ENCODE measurements at places on chromosomes 1 and 21.

GRCh38 chr1:209626346-209627026 is 25.7 kb downstream of the LAMB3 start:
- no peak for DNase-seq

- DNase-seq: no peak
These were observed 235.4 kb upstream of the LYPLAL1 start for GRCh38 chr1:218938259-218938658.

- DNase-seq: no peak
These were observed 136.9 kb downstream of the DISC1 start for GRCh38 chr1:231763456-231763855.

- peak; percentile 57 for DNase-seq
These were observed 79.0 kb downstream of the RAVER2 start for GRCh38 chr1:64823691-64824476.

DNA sequence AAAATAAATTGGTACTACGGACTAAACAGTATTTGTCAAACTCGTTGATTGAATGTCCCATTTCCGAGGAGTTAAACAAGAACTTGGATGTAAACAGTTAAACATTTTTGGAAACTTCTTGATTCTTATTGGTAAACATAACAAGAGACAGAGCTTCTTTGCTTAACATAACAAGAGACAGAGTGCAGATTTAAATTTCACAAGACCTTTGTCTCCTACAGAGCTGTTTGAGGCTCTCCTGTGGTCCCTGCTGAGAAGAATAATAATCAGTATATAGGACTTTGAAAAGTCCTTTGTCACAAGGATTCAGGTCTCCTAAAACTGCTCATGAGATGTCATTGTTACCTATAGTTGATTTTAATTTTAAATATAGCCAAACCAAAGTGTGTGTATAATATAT is 170.6 kb upstream of the C21orf91 start:
- no peak for DNase-seq

- DNase-seq: no peak
These were observed 2.4 kb upstream of the HTR6 start for GRCh38 chr1:19662313-19662712.

DNA sequence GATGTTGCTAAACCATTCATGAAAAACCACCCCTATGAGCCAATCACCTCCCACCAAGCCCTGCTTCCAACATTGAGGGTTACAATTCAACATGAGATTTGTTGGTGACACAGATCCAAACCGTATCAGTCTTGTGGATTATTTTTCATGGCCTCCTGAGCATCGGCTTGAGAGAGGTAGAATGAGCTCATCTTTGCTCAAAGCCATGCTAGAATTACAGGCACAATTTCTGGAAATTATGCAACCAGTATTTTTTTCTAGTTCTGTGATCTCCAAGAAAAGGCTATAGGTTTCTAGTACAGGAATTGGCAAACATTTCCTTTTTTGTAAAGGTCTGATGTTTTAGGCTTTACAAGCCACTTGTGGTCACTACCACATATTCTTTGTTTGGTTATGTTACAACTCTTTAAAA is 219.4 kb downstream of the DUSP10 start:
- DNase-seq: no peak

GRCh38 chr1:83967336-83967735 is 31.6 kb downstream of the TTLL7 start:
- no peak for DNase-seq

DNA sequence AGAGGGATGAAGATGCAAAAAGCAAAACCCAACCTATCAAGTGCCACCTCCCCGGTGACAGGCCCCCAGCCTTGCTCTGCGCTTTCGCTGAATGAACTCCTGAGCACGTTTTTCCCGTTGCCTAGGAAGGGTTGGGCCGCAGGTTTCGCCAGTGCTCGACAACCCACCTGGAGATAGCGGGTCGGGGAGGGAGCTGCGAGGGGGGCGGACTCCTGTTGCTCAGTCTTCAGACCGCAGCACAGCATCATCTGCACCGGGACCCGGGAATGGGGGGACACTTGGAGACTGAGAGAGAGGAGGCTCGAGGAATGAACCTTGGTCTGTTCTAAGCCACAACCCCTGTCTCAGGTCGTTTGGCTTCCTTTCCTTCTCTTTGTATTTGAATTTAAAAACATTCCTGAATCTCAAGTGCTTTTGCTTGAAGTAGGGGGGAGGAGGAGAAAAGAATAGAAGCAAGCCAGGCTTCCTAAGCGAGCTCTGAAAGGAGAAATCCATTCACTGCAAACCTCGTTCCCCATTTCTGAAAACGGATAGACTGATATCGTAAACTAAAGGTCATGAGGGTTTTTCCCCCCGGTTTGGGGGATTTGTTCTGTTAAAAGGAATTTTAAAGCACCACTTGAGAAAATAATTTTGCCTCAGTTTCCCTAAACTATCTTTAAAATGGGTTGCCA is 1.2 kb downstream of the AK5 start:
- peak; percentile 29 for DNase-seq

- DNase-seq: no peak
These were observed 297.0 kb downstream of the GPATCH2 start for GRCh38 chr1:217333939-217334338.

GRCh38 chr1:183807549-183808168 is 2.7 kb downstream of the RGL1 start:
- no peak for DNase-seq

DNA sequence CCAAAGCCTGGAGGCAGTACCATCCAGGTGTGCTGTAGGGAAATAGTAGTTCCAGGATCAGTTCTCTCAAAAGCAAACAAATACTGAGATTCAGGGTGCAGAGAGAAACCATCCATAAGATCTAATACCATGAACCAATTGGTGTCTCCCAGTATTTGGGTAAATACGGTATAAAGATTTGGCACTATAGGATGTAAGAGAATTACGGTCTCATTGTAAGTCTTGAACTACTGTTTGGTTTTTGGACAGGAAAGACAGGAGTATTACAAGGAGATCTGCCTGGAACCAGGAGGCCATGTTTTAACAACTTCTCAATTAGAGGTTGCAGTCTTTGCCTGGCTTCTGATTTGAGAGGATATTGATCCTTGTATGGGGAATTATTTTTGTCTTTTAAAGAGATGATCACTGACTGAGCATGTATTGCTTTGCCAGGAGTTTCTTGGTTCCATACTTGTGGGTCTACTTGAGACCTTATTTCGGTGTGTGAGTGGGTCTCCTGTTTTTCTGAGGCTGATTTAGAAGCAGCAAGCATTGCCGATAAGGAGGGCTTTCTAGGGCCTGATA is 10.2 kb downstream of the AADACL4 start:
- no peak for DNase-seq

- no peak for DNase-seq
These were observed 18.8 kb downstream of the PPP1R12B start for GRCh38 chr1:202367271-202367670.

DNA sequence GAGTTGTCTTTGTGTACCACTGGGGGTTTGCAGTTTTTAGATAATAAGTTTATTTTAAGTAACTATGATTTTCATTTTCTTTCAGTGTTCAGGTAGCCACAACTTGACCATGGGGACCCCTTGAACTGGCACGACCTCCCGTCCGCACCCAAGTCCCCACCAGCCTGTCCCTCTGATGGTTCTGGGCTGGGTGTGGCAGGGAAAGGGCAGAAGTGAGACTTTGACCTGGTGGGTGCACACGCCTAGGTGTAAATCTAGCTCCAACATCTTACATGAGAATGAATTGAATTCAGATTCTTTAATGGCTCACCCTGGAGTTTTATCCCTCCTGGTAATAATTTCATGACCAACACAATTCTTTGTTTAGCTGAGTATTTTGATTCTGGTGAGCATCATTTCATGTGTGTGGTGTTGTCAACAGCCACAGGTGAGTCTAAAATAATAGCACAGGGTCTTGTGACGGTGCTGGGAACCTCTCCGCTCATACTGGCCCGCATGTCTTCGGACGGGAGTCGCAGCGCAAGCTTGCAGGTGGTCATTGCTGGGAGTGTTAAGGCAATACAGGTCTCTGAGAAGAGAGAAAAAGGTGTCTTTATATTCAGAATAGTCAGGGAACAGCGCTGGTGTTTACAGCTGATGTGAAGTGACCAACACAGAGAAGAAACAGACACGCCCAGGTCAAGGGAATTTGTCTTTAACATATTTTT is 50.8 kb upstream of the POFUT2 start:
- DNase-seq: no peak

DNA sequence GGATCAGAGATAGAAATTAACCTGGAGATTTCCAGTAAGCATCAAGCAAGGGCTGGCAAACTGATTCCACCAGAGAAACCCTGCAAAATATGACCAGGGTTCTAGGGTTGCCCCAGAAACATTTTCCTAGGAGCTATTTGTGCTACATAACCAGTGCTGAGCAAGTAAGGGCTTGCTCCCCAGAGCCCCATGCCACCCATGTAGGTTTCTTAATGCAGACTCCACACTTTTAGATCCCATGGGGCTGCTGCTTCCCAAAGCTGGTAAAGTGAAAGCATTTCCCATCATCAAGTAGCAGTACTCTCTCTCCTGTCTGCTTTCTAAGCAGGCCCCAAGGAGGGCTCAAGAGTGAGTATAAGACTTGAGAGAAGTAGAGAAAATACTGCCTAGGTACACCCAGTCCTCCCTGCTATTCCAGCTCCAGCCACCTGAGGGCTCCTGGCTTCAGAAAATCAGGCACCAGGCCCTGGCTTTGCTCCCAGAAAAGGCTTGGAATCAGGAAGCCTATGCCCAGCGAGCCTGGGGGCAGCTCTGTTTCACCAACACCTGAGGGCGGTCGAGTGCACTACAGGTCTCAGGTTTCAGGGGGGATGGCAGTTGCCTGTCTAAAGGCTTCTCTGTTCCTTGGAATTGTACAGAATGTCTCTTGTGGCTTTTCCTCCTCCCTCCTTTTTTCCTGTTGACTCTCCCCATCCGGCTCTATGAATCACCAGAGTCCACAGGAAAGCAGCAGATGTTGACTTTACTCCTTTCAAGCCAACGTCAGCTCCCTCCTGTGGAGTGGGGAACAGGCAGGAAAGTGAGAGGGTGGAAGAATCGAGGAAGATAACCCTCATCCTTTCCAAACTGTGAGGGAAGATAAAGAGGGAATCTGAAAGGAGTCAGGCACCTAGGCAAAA is 6.2 kb upstream of the ANKRD35 start:
- peak; percentile 27 for DNase-seq

GRCh38 chr1:14607295-14607694 is 8.8 kb downstream of the KAZN start:
- no peak for DNase-seq

DNA sequence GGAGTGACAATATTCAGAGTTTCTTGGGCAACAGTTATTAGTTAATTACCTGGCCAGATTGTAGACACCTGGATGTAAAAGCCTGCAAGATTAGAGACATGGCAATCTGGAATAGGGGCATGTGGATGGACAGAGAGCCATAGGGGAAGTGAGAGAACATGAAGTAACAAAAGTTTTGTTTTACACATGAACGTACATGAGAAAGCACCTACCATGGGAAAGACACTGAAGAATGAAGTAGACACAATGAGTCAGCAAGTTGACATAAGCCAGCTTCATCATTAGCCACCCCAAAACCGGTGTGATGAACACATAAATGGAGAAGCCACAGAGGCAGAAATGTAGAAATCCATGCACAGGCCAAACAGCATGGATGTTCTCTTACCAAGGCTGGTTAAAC is 462.1 kb upstream of the C1orf87 start:
- no peak for DNase-seq

DNA sequence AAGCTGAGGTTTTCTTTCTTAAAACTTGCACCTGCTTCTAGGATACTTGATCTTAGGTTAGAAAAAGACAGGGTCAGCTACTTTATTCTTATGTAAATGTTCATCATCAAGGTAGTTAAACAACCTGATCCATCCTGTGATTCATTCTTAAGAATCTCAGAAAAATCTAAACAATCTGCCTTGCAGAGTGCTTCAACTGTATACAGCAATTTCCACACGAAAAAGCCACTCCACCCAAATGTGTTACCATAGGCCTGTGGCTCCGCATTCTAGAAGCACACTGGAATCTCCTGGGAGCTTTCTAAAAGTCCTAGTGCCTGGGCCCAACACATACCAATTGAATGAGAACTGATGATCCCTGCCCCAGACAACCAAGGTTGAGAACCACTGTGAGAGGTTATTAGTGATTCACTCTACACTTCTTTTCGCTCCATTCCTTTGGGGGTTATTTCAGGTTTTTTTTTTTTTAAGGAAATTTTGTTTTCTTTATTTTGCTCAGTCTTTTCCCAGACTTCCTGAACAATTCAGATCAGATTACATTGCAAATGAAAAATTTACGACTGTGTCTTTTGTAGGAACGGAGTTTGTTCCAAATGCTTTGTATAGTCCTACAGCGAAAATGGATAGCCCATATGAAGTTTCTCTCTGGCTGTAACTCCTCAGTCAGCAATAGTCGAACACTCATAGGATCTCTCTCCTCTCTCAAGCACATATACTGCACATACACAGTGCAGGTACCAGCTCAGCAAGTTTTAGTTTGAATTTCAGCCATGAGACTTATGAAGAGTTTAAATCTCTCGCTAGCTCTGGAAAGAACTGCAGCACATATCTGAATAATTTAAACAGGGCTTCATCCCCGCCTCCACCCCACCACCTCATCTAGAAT is 16.1 kb downstream of the SMYD2 start:
- DNase-seq: no peak

DNA sequence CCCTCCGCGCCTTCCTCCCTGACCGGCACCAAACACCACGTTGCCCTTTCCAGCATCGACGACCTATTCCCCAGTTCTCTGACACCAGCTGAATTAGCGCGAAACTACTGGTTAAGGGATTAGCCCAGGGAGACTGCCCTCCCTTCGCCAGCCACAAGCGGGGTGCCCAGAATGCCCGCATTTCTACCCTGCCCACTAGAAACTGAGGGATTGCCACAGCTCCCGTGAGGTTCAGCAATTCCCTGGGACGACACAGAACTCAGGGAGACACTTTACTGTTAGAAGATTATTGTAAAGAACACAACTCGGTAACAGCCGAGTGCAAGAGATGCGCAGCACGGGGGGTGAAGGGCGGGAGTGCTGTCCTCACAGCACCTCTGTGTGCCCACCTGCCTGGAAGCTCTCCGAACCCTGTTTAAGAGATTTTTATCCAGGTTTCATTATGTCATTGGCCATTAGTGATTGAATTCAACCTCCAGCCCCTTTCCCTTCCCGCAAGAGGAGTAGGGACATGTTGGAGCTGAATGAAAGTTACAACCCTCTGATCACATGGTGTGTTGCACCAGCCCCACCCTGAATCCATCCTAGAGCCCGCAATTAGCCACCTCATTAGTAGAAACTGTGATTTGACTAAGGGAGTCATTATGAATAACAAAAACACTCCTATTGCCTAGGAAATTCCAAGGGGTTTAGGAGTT is 15.8 kb upstream of the RIPPLY3 start:
- DNase-seq: no peak

DNA sequence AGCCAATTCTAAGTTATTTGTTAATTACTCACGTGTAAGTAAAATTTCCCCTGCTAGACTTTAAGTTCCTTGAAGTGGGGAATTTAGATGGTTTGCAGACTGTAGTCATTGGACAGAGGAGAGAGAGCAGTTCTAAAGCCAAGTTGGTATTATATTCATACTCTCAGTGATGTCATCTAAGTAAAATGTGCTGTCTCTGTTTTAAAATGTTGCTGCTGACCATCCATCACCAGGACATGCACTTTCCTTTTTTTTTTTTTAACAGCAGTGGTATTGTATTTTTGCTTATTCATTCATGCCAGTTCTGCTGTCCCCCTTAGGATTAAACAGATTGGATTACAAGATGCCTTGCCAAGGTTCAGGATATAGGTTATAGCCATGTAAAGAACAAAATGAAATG is 2.3 kb downstream of the TTLL7 start:
- no peak for DNase-seq

Measured in activated CD4-positive, alpha-beta T cell treated with anti-CD3 and anti-CD28 coated beads for 4 hours (primary cell).